Naive thymus-derived CD4-positive, alpha-beta T cell (primary cell): ENCODE measurements at places on chromosomes 5 and 9.

DNA sequence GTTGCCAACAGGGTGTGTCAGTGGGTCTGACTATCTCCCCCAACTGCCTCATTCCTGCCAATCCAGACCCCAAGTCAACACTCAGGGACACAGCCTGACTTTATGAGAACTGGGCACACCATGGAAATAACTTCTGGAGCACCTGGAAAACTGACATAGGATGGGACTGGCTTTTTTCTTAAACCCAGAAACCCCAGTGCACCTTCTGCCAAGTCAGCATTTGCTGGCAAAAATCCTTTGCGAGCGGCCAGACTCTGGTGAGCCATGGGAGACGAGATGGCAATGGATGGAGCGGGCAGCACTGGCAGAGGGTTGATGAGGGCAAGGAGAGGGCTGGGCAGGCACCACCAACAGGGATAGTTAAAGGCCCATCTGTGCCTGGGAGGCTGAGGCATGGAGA lies 114.4 kb upstream of the OSMR start:
- no peaks in the 10 kb centered on the region for H3K4me1 ChIP-seq
- no peak overlapping the region for H3K27ac ChIP-seq
- no peak overlapping the region for H3K4me3 ChIP-seq
- no peaks in the 10 kb centered on the region for H3K36me3 ChIP-seq
- H3K27me3 ChIP-seq: no peaks in the 10 kb centered on the region
- no peak for DNase-seq

DNA sequence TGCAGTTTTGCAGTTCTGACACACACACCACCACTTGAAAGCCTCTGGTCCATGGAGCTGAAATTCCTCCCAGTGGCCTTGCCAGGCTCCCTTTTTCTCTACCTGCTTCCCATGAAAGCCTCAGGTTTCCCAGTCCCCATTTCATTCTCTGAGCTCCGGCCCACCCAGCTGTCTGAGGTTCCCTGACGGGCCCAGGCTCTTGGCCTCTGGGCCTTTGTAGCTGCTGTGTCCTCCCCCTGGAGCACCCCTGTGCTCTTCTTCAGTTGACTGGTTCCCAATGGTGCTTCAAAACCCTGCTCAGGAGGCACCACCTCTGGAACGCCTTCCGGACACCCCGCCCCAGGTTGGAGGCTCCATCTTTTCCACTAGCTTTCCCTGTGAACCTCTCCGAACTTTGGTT lies 155.9 kb upstream of the SHB start:
- no peak overlapping the region for H3K4me3 ChIP-seq
- H3K27me3 ChIP-seq: no peaks in the 10 kb centered on the region
- DNase-seq: no peak
- H3K27ac ChIP-seq: no peak overlapping the region

DNA sequence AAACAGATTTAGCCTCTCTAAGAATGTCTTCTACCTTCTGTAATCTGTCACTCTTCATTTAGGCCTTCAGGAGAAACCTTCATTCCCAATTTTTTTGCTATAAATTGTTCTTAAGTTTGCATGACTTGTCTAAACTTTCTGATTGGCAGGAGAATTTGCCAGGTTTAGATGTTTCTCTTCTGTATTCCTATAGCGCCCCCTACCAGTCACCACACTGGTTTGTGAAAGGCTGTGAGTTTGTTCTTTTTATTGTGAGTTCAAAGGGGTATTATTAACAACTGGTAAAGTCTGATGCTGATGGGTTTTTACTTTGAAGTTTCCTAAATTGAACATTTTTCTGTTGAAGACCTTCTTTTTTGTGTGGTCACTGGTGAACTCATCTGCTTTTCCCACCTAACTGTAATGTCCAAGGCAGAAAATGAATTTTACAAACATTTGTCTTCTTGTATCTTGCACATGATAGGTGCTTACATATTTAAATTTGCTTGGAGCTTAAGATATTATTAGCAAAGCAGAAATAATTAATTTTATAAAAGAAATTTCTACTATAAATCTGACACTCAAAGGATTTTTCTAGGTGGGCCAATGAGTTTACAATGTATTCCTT lies 18.4 kb upstream of the F2RL2 start:
- peak; percentile 71 for DNase-seq
- no peaks in the 10 kb centered on the region for H3K27me3 ChIP-seq
- no peaks in the 10 kb centered on the region for H3K4me1 ChIP-seq
- peaks cover 16% of the 10 kb centered on the region for H3K36me3 ChIP-seq
- no peak overlapping the region for H3K4me3 ChIP-seq
- no peak overlapping the region for H3K27ac ChIP-seq

- no peak overlapping the region for H3K27ac ChIP-seq
- no peak overlapping the region for H3K4me3 ChIP-seq
- H3K36me3 ChIP-seq: peaks cover 8% of the 10 kb centered on the region
- H3K27me3 ChIP-seq: no peaks in the 10 kb centered on the region
Measured at GRCh38 chr5:160036884-160037283, 27.9 kb downstream of the TTC1 start.

GRCh38 chr5:157431544-157432200 lies 28.3 kb upstream of the NIPAL4 start:
- H3K27ac ChIP-seq: no peak overlapping the region
- no peaks in the 10 kb centered on the region for H3K27me3 ChIP-seq
- H3K36me3 ChIP-seq: no peaks in the 10 kb centered on the region
- H3K4me1 ChIP-seq: no peaks in the 10 kb centered on the region
- H3K4me3 ChIP-seq: no peak overlapping the region
